ENCODE measurements at places on chromosomes 4 and X.

DNA sequence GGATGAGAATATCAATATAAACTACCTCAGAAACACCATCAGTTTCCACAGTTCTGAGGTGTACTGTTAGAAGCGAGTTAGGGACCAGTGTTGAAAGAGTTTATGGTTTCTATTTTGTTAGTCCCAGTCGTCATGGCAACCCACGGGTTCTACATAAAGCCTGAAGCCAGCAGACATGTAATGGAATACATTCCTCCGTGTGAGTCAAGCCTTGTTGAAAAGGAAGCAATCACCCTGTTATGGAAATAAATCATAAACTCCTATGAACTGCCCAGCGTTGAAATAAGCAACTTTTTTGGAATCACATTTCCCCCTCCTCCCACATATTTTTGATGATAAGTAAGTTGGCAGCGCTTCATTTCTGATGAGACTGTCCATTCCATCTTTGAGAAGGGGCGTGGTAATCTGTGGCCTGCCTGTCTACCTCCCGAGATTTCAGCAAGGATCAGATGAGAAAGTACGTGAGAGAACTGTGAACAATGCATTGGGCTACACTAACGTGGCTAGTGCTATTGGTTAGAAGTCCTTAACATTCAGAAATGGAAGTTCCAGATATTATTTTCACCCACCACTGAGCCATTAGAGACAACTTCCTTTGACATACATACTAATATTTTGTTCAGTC is 40.4 kb upstream of the PDHA1 start:
- no peak for DNase-seq

DNA sequence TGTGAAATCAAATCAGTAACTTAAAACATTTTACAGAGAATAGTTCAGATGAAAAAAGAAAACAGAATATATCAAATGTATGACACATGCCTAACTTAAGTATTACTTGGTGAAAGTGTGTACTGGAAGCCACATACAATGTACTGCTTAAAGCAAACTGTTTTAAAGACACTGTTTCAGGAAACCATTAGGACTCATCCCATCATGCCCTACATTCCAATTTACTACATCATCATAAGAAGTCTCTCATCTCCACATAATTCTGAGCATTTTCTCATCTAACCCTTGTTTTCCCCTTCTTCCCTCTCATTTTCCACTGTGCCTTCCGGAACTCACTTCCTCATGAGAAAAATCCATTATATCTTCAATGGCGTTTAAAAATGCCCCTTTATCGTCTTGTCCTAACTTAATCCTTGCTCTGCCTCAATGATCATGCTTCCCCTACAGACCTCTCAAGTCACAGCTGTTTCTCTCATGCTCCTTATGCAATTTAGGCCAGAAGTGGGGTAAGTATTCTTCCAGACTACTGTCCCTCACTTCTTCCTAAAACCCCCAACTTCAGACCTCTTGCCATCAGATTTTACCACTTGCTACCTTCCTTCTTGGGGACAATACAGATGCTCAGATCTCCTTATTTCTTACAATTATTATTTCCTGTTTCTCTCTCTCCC is 26.8 kb upstream of the FGF5 start:
- DNase-seq: no peak

GRCh38 chr4:176150356-176150682 is 45.1 kb downstream of the SPATA4 start:
- no peak for DNase-seq

GRCh38 chr4:148061141-148061481 is 329.2 kb downstream of the ARHGAP10 start:
- DNase-seq: no peak

- no peak for DNase-seq
Measured at GRCh38 chr4:44145868-44146267, 302.7 kb downstream of the KCTD8 start.

- DNase-seq: no peak
Measured at GRCh38 chr4:101707596-101707995, 82.9 kb upstream of the BANK1 start.

DNA sequence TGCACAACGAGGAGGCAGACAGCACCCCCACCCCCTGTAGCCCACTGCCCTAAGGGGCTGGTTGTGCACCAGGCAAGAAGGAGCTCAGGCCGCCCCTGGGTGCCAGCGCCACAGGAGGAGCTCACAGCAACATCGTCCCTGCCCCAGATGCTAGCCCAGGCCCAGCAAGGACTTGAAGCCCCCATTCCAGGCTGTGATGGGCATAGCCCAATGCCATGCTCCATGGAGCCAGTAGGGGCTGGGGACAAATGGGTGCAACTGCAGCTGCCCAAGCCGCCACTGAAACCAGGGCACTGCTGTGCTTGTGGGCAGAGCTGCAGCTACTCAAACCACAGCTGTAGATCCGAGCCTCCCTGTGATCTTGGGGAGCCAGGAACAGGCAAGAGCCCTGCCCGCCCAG is 241.3 kb upstream of the GIMD1 start:
- DNase-seq: no peak

Measured in cerebellar nuclear complex (tissue), 1 donor.